ENCODE measurements at places on chromosomes 5 and 9.

- DNase-seq = no peak
Measured at GRCh38 chr9:8850914-8851313, 1051.3 kb upstream of the DMAC1 start.

DNA sequence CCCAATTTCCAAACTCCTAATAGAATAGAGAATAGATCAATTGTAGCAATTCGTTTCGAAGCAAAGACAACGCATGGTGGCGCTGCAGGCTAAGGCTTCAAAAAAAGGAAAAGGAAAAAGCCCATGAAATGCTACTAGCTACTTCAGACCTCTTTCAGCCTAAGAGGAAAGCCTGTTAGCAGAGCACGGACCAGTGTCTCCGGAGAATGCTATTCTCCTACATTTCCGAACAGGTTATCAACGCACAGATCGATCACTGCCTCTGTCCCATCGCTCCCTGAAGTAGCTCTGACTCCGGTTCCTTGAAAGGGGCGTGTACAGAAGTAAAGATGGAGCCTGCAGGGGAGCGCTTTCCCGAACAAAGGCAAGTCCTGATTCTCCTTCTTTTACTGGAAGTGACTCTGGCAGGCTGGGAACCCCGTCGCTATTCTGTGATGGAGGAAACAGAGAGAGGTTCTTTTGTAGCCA is at the start of gene PCDHB15:
TSS of gene PCDHB15 (plus strand) at position 146 of the 468 bp plus-strand sequence. CDS start at position 330, 184 bp downstream.
- DNase-seq = no peak

GRCh38 chr9:118961857-118962256 is 407.4 kb downstream of the BRINP1 start:
- peak; percentile 74 for DNase-seq

DNA sequence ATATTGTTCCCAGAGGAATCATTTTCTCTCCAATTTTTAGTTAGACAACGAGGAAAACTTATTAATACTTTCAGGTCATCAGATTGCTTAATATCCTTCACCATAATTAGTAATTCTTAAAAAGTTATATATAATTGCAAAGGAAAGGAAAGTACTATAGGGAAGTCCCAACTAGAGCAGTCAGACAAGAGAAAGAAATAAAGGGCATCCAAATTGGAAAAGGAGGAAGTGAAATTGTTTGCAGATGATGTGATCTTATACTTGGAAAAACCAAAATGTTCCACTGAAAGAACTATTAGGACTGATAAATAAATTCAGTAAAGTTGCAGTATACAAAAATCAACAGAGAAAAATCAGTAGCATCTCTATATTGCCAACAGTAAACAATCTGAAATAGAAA is 223.5 kb upstream of the MEF2C start:
- DNase-seq = no peak

DNA sequence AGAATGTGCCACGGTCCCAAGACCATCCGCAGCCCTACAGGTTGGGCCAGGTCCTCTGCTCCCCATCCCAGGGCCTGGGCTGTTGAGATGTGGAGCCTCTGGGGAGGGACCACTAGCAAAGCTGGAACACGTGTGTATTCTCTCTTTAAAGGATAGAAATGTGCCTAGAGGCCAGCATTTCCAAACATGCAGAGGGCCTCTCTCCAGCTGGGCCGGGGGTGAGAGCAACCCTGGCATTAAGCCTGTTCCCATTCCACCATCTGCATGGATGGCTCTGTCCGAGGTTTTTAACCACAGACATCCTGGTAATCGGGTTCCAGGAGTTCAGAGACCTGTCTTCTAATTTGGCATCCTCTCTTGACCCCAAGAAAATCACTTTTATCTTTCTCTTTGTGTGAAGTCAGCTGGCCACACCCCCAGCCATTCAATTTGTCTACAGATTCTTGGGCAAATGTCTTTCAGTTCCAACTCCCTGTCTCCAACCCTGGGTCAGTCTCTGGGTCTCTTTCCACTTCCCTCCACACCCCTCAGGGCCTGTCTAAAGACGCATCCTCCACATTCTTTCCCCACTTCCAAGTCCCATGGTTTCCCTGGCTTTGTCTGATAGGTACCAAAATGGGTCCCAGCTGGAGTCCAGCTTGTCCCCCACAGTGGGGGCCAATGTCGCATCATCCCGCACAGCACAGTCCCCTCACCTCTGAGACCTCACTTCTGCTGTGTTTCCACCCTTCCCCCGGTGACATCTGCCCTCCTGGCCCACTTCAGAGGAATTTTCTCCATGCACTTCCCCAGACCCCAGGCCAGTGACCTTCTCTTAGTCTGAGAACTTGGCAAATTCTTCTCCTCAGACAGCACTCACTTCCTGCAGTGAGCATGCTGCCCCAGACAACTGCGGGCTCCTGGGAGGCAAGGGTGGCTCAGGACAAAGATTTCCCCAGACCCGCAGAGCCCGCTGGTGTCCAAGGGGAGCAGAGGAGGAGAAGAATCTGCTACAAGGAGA is 56.8 kb downstream of the PTPDC1 start:
- no peak for DNase-seq

DNA sequence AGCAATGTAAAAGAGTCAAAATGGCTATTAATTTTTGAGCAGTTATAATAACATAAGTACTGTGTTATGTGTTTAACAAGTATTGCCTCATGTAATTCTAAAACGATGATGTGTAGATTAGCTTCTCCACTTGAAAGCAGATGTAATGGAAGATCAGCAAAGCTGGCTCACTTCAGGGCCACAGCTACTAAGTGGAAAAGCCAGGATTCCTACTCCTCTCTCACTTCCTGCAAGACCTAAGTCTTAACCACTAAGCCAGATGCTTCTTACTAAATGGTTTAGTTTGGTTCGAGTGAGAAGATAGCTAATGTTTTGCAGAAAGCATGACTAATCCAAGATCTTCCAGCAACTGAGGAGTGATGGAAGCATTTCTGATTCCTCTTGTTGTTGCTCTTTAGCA is 15.7 kb upstream of the TNC start:
- DNase-seq = no peak

DNA sequence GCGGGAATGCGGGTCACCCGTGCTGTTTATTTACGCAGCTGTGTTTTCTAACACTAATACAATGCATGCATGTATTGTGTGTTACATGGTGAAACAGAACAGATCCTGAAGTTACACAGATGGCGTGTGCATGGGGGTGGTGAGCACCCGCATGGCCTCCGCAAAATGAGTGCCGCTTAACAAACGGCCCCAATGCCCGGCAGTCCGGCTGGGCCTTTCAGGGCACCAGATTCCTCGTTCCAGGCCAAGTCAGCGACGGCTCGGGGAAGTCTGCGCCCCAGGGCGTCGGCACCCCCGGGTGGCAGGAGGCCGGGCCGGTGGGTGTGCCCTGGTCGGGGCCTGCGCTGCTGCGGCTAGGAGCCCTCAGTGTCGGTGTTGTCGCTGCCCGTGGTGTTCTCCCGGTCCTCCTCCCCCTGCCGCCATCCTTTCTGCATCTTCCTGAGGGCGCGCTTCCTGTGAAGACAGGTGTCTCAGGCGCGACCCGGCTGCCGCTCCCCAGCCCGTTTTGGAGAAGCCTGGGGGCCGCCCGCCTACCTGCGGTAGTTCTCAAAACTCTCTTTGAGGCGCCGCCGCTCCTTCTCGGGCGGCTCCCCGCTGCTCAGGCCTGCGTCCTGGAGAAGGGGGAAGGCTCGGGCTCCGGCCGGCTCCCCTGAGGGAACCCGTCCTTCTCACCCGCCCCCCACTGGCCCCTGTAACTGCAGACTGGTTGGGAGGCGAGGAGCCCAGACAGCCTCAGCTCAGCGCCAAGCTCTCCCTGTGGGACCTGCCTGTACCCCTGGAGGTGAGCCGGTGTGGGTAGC is 605 bp upstream of the DNLZ start:
- no peak for DNase-seq

GRCh38 chr5:67341478-67341877 is 144.9 kb upstream of the CD180 start:
- DNase-seq = no peak

DNA sequence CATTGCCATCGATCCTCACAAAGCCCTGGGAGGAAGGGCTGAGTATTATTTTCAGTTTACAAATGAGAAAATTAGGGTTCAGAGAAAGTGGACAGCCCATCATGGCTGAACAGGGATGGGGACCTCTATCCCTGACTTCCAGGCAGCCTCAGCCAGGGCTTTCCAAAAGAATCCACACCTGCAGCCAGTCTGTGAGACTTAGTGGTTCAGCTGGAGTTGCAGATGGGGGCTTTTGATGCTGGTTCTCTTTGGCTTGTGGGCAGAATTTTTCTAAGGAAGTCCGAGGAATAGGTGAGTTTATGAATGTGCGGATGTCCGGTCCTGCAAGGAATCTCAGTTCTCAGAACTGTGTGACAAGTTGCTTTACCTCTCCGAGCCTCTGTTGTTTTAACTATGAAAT is 138.1 kb downstream of the RGS3 start:
- no peak for DNase-seq

- no peak for DNase-seq
Measured at GRCh38 chr9:129478961-129479630, 141.8 kb downstream of the C9orf50 start.

GRCh38 chr5:179439181-179439985 is 94.1 kb upstream of the ADAMTS2 start:
- no peak for DNase-seq

- no peak for DNase-seq
Measured at GRCh38 chr9:22108581-22109370, 99.7 kb upstream of the CDKN2B start.

All from urothelium cell line (cell line).